NCI-H1092 (cell line): ENCODE measurements at places on chromosomes 13 and 19.

- DNase-seq, result no peak
These were observed 20.3 kb downstream of the WDR88 start for GRCh38 chr19:33152176-33152575.

GRCh38 chr19:39126312-39127187 lies 964 bp downstream of the PAK4 start:
- no peak for DNase-seq

GRCh38 chr13:79112016-79112415 lies 294.0 kb downstream of the RBM26 start:
- peak; percentile 39 for DNase-seq

DNA sequence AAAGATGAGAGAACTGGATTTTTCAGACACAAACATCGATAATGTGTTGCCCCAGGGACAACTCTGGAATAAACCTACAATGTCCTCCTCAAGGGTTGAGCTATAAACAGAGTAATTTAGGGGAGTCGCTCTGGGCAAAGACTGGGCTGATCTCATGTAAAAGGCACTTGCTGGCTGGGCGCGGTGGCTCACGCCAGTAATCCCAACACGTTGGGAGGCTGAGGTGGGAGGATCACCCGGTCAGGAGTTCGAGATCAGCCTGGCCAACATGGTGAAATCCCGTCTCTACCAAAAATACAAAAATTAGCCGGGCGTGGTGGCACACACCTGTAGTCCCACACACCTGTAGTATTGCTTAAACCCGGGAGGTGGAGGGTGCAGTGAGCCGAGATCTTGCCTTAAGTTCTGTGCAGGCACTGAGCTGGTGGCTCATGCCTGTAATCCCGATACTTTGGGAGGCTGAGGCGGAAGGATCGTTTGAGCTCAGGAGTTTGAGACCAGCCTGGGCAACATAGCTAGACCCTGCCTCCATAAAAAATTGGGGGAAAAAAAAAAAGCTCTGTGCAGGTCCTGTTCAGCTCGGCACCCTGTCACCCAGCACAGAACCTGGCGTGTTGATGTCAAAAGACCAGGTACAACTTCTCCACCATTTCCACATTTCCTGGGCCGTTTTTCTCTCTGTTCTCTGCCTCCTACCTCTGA lies 1.4 kb downstream of the TIMM44 start:
- DNase-seq, result no peak

DNA sequence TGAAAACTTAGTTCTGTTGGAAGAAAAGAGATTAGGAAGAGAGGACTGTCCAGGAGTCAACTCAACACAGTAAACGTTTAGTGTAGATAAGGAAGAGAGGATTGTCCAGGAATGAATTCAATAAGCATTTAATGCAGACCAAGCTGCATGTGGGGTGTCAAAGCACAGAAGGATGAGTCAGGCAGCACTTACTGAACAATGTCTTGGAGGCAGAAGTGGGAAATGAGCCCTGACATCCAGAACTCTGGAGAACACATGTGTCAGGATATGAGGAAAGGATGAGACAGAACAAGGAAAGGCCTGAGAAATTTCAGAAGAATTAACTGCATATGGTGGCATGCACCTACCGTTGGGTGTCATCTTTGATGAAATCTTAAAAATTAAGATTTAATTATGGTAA lies 429.2 kb upstream of the HTR2A start:
- DNase-seq, result no peak

- DNase-seq, result no peak
These were observed 11.8 kb downstream of the PDE4A start for GRCh38 chr19:10431943-10432735.
